ENCODE measurements at places on chromosomes 7 and 10. TPM values are rescaled to one million over a fixed set of nuclear protein-coding genes. Genes with fewer than 3 reads are reported as not detected.

DNA sequence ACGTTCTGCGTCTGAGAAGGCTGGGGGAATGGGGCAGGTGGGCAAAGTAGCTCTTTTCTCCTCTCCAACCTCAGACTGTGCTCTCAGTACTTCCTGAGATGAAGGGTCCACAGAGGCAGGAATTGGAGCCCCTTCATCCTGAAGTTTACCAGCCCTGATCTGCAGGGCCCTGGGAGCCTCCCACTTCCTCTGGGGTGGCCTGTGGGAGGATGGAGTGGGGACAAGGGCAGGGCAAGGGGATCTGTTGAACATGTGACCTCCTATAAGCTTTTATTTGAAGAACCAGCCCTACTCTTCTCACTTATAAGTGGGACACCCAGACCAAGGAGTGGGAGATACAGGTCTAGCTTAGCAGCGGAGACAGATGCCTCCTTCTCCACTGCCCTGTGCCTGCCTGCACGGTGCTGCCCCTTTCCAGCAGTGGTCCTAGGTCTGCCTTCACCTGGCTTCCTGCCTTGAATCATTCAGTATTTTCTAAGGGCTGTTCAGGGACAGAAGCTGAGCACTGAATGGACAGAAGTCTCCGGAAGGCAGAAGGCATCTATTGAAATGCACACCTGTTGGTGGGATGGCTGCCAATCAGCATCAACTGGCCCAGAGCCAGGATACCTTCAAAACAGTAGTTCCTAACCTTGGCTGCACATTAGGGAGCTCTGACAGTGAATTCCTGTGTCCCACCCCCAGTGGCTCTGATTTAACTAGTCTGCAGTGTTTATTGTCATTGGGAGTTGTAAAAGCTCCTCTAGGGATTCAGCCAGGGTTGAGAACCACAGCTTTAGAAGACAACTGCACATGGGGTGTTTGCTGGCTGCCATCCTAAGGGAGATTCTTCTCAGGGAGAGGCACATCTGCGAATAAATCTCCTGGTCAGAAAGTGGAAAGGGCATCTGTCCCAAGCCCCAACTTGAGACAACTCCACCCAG, 2.7 kb upstream of the ARHGAP22 start:
- H3K4me3 ChIP-seq, result no peak overlapping the region
- peak overlapping the region; percentile 63 for H3K27ac ChIP-seq
- H3K27me3 ChIP-seq, result no peaks in the 10 kb centered on the region
- peaks cover 6% of the 10 kb centered on the region for H3K4me1 ChIP-seq
- no peaks in the 10 kb centered on the region for H3K36me3 ChIP-seq

- no peak overlapping the region for H3K4me3 ChIP-seq
- H3K36me3 ChIP-seq, result no peaks in the 10 kb centered on the region
- H3K27ac ChIP-seq, result no peak overlapping the region
- DNase-seq, result no peak
- no peaks in the 10 kb centered on the region for H3K27me3 ChIP-seq
- H3K4me1 ChIP-seq, result peaks cover 25% of the 10 kb centered on the region
These were observed 658.2 kb downstream of the LRMDA start for GRCh38 chr10:76089556-76090180.

- no peak overlapping the region for H3K27ac ChIP-seq
- no peak overlapping the region for H3K4me3 ChIP-seq
- H3K36me3 ChIP-seq, result no peaks in the 10 kb centered on the region
- H3K27me3 ChIP-seq, result no peaks in the 10 kb centered on the region
- H3K4me1 ChIP-seq, result no peaks in the 10 kb centered on the region
- DNase-seq, result no peak
These were observed 43.8 kb downstream of the NRG3 start for GRCh38 chr10:81918766-81919165.

GRCh38 chr7:124989911-124990310, 60.3 kb upstream of the POT1 start:
- H3K4me1 ChIP-seq, result no peaks in the 10 kb centered on the region
- DNase-seq, result no peak
- no peaks in the 10 kb centered on the region for H3K27me3 ChIP-seq
- H3K4me3 ChIP-seq, result no peak overlapping the region
- H3K36me3 ChIP-seq, result no peaks in the 10 kb centered on the region

Gene CRHR2
- not detected for total RNA-seq

GRCh38 chr7:129188372-129188891, at the start of gene SMO:
TSS of gene SMO (plus strand) at chr7:129188633. CDS start at chr7:129189152, 519 bp downstream.
- H3K4me1 ChIP-seq, result peaks cover 4% of the 10 kb centered on the region
- peak within 1 kb of the TSS; percentile 41 for H3K4me3 ChIP-seq
- H3K27ac ChIP-seq, result no peak within 1 kb of the TSS
- no peak for DNase-seq
- no peaks in the 10 kb centered on the region for H3K27me3 ChIP-seq

Gene NKX1-2
- total RNA-seq, result not detected

- H3K4me3 ChIP-seq, result no peak overlapping the region
- H3K27me3 ChIP-seq, result no peaks in the 10 kb centered on the region
- H3K27ac ChIP-seq, result no peak overlapping the region
- no peak for DNase-seq
- H3K36me3 ChIP-seq, result no peaks in the 10 kb centered on the region
These were observed 623.9 kb downstream of the SORCS1 start for GRCh38 chr10:106540645-106541044.

- no peak overlapping the region for H3K27ac ChIP-seq
- H3K27me3 ChIP-seq, result no peaks in the 10 kb centered on the region
- DNase-seq, result no peak
- no peak overlapping the region for H3K4me3 ChIP-seq
- H3K4me1 ChIP-seq, result no peaks in the 10 kb centered on the region
These were observed 606.4 kb downstream of the SORCS1 start for GRCh38 chr10:106557951-106558733.

- no peak overlapping the region for H3K27ac ChIP-seq
- no peaks in the 10 kb centered on the region for H3K36me3 ChIP-seq
- DNase-seq, result no peak
- peaks cover 16% of the 10 kb centered on the region for H3K4me1 ChIP-seq
These were observed 7.8 kb downstream of the FBXW4 start for GRCh38 chr10:101687071-101687658.

GRCh38 chr7:105365541-105366534, 22.9 kb downstream of the SRPK2 start:
- H3K27me3 ChIP-seq, result no peaks in the 10 kb centered on the region
- H3K4me3 ChIP-seq, result no peak overlapping the region
- H3K36me3 ChIP-seq, result no peaks in the 10 kb centered on the region
- DNase-seq, result peak; percentile 71

DNA sequence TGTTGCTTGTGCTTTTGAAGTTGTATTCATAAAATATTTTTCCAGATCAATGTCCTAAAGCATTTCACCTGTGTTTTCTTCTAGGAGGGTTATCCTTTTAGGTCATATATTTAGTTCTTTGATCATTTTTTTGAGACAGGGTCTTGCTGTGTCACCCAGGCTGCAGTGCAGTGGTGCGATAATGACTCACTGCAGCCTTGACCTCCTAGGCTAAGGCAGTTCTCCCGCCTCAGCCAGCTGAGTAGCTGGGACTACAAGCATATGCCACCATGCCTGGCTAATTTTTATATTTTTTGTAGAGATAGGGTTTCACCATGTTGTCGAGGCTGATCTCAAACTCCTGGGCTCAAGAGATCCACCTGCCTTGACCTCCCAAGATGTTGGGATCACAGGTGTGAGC, 315.8 kb upstream of the KAT6B start:
- no peaks in the 10 kb centered on the region for H3K36me3 ChIP-seq
- H3K27ac ChIP-seq, result no peak overlapping the region
- no peaks in the 10 kb centered on the region for H3K4me1 ChIP-seq
- no peak for DNase-seq
- H3K27me3 ChIP-seq, result no peaks in the 10 kb centered on the region

Gene TAF6
- total RNA-seq, result 70.7 TPM

Gene GRM3
- total RNA-seq, result 0.72 TPM

Gene NUPR2
- not detected for total RNA-seq

Gene ASB10
- total RNA-seq, result not detected

GRCh38 chr7:68183176-68183575, 1186.5 kb downstream of the TYW1 start:
- DNase-seq, result no peak
- no peaks in the 10 kb centered on the region for H3K36me3 ChIP-seq
- H3K4me1 ChIP-seq, result no peaks in the 10 kb centered on the region
- H3K27ac ChIP-seq, result no peak overlapping the region

- peaks cover 14% of the 10 kb centered on the region for H3K4me1 ChIP-seq
- H3K27me3 ChIP-seq, result no peaks in the 10 kb centered on the region
- no peaks in the 10 kb centered on the region for H3K36me3 ChIP-seq
These were observed 19.3 kb downstream of the AP5Z1 start for GRCh38 chr7:4794591-4795350.

Gene GAD2
- not detected for total RNA-seq

Gene ZNF239
- 1.7 TPM for total RNA-seq

Gene DKK1
- 1.7 TPM for total RNA-seq

DNA sequence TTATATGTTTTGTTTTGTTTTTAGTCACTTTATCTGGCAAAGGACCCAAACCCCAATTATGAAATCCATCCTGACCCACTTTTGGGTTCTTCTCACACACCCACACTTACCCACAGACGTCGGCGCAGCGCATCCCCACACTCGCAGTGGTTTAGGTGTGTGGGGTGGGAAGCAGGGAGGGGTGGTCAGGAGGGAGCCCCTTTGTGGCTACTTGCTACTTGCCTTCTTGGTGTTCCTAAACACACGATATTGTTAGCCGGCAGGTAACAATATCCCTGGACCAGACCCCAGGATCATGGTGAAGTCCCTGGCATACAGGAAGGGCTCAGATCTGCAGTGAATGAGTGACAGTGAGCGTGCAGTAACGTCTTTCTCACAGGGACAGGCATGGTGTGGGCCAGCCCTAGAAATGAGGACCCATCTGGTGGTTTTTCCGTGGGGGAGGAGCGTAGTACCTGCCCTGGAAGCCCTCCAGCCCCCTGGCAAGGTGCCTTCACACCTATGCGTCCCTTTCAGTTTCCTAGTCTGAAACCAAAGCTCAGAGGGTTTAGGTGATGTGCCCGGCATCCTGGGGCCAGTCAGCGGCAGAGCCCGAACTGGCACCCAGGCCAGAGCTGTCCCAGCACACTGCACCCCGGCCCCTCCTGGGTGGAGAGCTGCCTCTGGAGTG, 4.4 kb downstream of the SPOCK2 start:
- no peak overlapping the region for H3K4me3 ChIP-seq
- peaks cover 26% of the 10 kb centered on the region for H3K4me1 ChIP-seq
- no peaks in the 10 kb centered on the region for H3K27me3 ChIP-seq
- no peak overlapping the region for H3K27ac ChIP-seq
- DNase-seq, result no peak
- H3K36me3 ChIP-seq, result no peaks in the 10 kb centered on the region

DNA sequence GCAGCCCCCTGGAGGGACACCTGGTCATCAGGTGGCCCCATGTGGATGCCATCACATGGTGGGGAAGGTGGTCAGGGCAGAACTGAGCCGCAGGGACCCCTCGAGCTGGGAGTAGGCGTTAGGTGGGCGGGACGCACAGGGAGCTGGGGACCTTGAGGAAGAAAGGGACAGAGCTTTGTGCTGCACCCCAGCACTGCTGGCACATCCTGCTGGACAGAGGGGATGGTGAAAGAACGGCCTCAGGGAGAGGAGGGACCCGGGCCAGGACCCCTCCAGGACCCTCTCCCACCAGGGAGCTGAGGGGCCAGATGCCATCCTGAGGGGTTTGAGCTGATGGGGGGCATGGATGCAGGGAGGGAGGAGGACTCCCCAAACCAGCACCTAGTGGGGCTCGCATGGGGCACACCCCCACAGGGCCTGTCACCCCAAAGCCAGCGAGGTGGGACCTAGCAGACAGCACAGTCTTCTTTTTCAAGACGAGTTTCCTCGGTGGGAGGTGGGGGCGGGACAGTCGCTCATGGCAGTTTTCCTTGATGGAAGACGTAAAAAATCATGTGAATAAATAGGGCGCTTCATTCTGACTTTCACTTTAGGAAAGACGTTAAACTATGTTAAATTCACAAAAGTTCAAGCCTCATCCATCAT, 43.3 kb downstream of the STK32C start:
- peaks cover 5% of the 10 kb centered on the region for H3K4me1 ChIP-seq
- no peak for DNase-seq
- H3K36me3 ChIP-seq, result no peaks in the 10 kb centered on the region
- H3K4me3 ChIP-seq, result no peak overlapping the region
- H3K27ac ChIP-seq, result no peak overlapping the region

DNA sequence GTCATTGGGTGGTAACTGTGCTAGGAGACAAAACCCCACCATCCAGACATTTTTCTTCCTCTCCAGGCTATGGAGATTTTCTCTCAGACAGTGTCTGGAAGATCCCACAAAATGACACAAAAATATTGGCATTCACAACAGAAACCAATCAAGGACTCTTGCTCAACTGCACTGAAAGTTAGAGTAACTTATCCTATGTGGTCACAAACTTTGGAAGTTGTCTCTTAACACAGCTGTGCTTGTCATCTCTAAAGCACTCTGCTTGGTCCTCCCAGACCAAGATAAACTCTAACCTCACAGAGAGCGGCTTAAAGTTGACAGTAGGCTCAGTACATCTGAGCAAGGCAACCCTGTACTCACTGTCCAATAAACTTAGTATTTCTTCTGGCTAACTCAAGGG, 74.9 kb downstream of the AKR1C4 start:
- H3K27ac ChIP-seq, result no peak overlapping the region
- H3K4me3 ChIP-seq, result no peak overlapping the region
- H3K4me1 ChIP-seq, result no peaks in the 10 kb centered on the region
- H3K27me3 ChIP-seq, result no peaks in the 10 kb centered on the region
- DNase-seq, result no peak

Gene ANKRD61
- total RNA-seq, result 0.52 TPM

DNA sequence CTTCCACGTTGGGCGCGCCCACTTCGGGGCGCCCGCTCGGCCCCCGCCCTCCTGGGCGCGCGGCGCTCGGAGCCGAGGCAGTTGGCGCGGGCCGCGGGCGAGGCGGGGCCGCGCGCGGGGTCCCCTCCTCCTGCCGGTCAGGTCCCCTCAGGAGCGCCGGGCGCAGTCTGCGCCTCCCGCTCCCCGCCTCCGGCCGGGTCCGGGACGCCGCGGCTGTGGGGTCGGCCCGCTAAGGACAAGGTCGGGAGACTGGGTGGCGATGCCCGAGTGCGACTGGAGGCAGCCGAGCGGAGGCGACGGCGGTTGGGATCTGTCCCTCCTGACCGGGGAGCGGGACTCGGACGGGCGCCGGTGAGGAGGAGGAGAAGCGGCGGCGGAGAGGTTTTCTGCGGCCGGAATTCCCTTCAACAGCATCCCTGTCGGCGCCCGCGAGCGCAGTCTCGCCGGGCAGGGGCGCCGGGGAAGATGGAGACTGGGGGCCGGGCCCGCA, at the start of gene ATRNL1:
Gene ATRNL1 (plus strand): TSS at position 80 of the 490 bp plus-strand sequence. CDS start 386 bp downstream, at position 466.
- peak within 1 kb of the TSS; percentile 75 for H3K27ac ChIP-seq
- H3K4me3 ChIP-seq, result peak within 1 kb of the TSS; percentile 88
- no peaks in the 10 kb centered on the region for H3K36me3 ChIP-seq

DNA sequence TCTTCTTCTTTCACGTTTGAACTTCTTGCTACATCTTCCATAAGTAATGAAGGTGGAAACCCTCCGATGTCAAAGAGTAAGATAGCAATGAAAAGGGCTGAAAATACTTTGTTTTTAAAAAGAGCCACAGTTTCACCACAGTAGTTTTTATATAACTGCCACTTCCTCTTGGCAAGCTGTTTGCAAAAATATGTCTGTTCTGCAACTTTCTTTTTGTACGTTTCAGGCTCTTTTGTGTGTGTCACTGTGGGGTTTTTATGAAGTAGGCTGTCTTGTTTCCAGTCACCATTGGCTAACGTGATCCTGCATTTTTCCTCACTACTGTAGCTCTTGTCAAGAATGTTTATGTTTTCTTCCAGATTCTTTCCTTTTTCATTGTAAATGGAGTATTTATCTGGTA, 55.6 kb downstream of the SLC16A9 start:
- peaks cover 15% of the 10 kb centered on the region for H3K4me1 ChIP-seq
- no peak overlapping the region for H3K27ac ChIP-seq
- DNase-seq, result no peak
- H3K4me3 ChIP-seq, result no peak overlapping the region

Gene PRLHR
- 23.3 TPM for total RNA-seq
